Diencephalon (tissue), 1 donor: ENCODE measurements at places on chromosomes 3 and 15. TPM values are rescaled to one million over a fixed set of nuclear protein-coding genes. Genes with fewer than 3 reads are reported as not detected.

Gene CMTM7
- total RNA-seq, result 0.69 TPM

Gene LRRN1
- 61.1 TPM for total RNA-seq

Gene POC1A
- 5.1 TPM for total RNA-seq

Gene POLG
- total RNA-seq, result 32.3 TPM

Gene ANKRD63
- 2.3 TPM for total RNA-seq

Gene GREM1
- under 0.01 TPM for total RNA-seq

Gene ADGRG7
- total RNA-seq, result not detected

Gene FAM43A
- total RNA-seq, result 5.8 TPM
